ENCODE measurements at places on chromosomes 4 and X. TPM values are rescaled to one million over a fixed set of nuclear protein-coding genes. Genes with fewer than 3 reads are reported as not detected.

LDB2 gene
- total RNA-seq, result 7.4 TPM

HSD17B11 gene
- 18.9 TPM for total RNA-seq

BANK1 gene
- total RNA-seq, result 0.27 TPM

UPF3B gene
- total RNA-seq, result 5.5 TPM

CCDC160 gene
- total RNA-seq, result 10.2 TPM

GCNA gene
- total RNA-seq, result 1.6 TPM

SLC6A14 gene
- total RNA-seq, result not detected

STK32B gene
- total RNA-seq, result not detected

TCEAL3 gene
- total RNA-seq, result 11.8 TPM

CEP135 gene
- 5.5 TPM for total RNA-seq

NUP62CL gene
- 9.1 TPM for total RNA-seq

- H3K36me3 ChIP-seq, result no peaks in the 10 kb centered on the region
- H3K4me1 ChIP-seq, result no peaks in the 10 kb centered on the region
- H3K27ac ChIP-seq, result no peak overlapping the region
Observed at GRCh38 chr4:80386281-80386886, 50.9 kb downstream of the CFAP299 start.

- no peak overlapping the region for H3K27ac ChIP-seq
- H3K4me1 ChIP-seq, result peaks cover 6% of the 10 kb centered on the region
- H3K36me3 ChIP-seq, result no peaks in the 10 kb centered on the region
- peaks cover 12% of the 10 kb centered on the region for H3K27me3 ChIP-seq
- H3K4me3 ChIP-seq, result peak overlapping the region; percentile 52
Observed at GRCh38 chrX:33725535-33726210, 406.4 kb downstream of the FAM47A start.

DNA sequence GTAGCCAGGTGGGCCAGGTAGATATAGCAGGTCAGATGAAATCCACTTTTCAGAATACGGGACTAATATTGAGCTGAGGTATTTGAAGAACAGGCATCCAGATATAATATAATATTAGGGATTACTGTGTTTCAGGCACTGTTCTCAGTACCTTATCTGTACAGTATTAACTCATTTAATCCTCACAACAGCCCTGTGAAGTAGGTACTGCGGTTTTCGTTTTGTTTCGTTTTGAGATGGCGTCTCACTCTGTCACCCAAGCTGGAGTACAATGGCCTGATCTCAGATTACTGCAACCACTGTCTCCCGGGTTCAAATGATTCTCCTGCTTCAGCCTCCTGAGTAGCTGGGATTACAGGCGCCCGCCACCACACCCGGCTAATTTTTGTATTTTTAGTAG, 129.6 kb downstream of the IL1RAPL2 start:
- DNase-seq, result no peak
- no peaks in the 10 kb centered on the region for H3K4me1 ChIP-seq
- H3K27me3 ChIP-seq, result peaks cover 4% of the 10 kb centered on the region

DNA sequence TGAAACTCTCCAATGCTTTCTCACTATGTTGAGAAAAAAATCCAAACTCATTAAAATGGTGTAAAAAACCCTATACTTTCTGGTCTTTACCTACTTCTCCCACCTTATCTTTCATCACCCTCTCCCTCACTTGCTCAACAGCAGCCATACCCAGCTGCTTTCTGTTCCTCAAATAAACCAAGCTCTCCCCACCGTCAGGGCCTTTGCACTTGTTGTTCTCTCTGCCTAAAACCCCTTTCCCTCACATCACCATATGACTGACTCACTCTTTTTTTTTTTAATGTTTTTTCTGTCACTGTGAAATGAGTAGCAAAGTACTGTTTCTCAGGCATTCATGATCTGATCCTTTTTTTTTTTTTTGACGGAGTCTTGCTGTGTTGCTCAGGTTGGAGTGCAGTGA, 122.3 kb upstream of the TMEM164 start:
- no peaks in the 10 kb centered on the region for H3K4me1 ChIP-seq
- H3K27ac ChIP-seq, result no peak overlapping the region
- DNase-seq, result no peak
- no peaks in the 10 kb centered on the region for H3K27me3 ChIP-seq
- no peak overlapping the region for H3K4me3 ChIP-seq

DNA sequence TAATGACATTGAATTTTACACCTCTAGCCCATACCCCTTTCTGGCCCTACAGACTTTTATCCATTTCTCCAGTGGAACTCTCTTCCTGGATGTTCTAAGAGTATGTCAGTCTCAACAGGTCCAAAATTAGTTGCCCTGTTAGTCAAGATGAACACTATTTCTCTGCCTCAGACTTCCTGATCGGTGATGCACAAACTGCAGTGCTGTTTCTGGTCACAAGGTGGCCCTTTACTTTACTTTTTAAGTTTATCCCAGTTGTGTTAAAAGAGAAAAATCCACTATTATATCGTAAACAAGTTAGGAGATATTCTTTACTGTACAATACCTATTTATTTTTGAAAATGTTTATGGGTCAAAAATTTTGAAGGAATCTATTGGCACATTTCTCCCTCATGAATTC, 13.1 kb downstream of the TCEAL7 start:
- H3K4me3 ChIP-seq, result no peak overlapping the region
- H3K4me1 ChIP-seq, result no peaks in the 10 kb centered on the region
- DNase-seq, result peak; percentile 69
- H3K27me3 ChIP-seq, result no peaks in the 10 kb centered on the region
- H3K27ac ChIP-seq, result no peak overlapping the region
- no peaks in the 10 kb centered on the region for H3K36me3 ChIP-seq

- DNase-seq, result no peak
- no peaks in the 10 kb centered on the region for H3K36me3 ChIP-seq
- H3K4me3 ChIP-seq, result no peak overlapping the region
- H3K27me3 ChIP-seq, result no peaks in the 10 kb centered on the region
Observed at GRCh38 chrX:64782923-64783322, 193.3 kb downstream of the ZC4H2 start.

GRCh38 chrX:24498181-24498580, 33.1 kb downstream of the PDK3 start:
- no peaks in the 10 kb centered on the region for H3K4me1 ChIP-seq
- peak; percentile 30 for DNase-seq
- H3K27ac ChIP-seq, result no peak overlapping the region
- no peak overlapping the region for H3K4me3 ChIP-seq

GRCh38 chr4:113811359-113811758, 49.8 kb upstream of the CAMK2D start:
- no peak overlapping the region for H3K27ac ChIP-seq
- DNase-seq, result no peak
- no peaks in the 10 kb centered on the region for H3K36me3 ChIP-seq
- no peaks in the 10 kb centered on the region for H3K4me1 ChIP-seq

GRCh38 chr4:15117270-15117946, 115.1 kb downstream of the CPEB2 start:
- no peak overlapping the region for H3K4me3 ChIP-seq
- H3K27ac ChIP-seq, result no peak overlapping the region
- H3K36me3 ChIP-seq, result no peaks in the 10 kb centered on the region
- H3K27me3 ChIP-seq, result no peaks in the 10 kb centered on the region
- H3K4me1 ChIP-seq, result no peaks in the 10 kb centered on the region
- no peak for DNase-seq

- no peak for DNase-seq
- H3K27ac ChIP-seq, result no peak overlapping the region
- H3K27me3 ChIP-seq, result no peaks in the 10 kb centered on the region
- H3K36me3 ChIP-seq, result peaks cover 3% of the 10 kb centered on the region
- no peak overlapping the region for H3K4me3 ChIP-seq
Observed at GRCh38 chr4:3196670-3197359, 52.1 kb upstream of the MSANTD1 start.

GRCh38 chrX:150548684-150549083, 19.7 kb upstream of the MTM1 start:
- no peaks in the 10 kb centered on the region for H3K4me1 ChIP-seq
- DNase-seq, result no peak
- no peak overlapping the region for H3K4me3 ChIP-seq
- no peaks in the 10 kb centered on the region for H3K27me3 ChIP-seq

DNA sequence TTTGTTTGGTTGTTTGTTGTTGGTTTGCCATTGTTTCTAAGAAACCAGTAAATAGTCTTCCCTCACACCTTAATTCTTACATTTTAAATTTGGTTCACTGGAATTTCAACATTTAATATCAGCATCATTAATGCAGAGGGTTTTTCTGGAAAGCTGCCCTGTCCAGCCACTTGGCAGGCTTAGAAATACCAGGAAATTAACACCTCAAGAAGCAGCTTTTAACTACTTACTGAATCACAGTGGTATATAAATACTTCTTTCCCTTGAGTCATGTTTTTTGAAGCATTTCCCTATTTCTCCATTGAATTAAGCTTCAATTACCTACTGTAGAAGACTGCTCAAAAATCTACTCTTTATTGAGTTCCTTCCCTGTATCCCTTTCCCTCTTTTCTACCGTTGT, 1221.1 kb upstream of the ADGRL3 start:
- H3K36me3 ChIP-seq, result no peaks in the 10 kb centered on the region
- no peak overlapping the region for H3K4me3 ChIP-seq
- H3K27ac ChIP-seq, result no peak overlapping the region
- no peak for DNase-seq
- H3K4me1 ChIP-seq, result no peaks in the 10 kb centered on the region

- no peak overlapping the region for H3K4me3 ChIP-seq
- H3K36me3 ChIP-seq, result no peaks in the 10 kb centered on the region
- H3K27me3 ChIP-seq, result no peaks in the 10 kb centered on the region
- no peak overlapping the region for H3K27ac ChIP-seq
- DNase-seq, result no peak
Observed at GRCh38 chr4:13328591-13328990, 155.5 kb downstream of the RAB28 start.

- H3K4me1 ChIP-seq, result peaks cover 8% of the 10 kb centered on the region
- no peaks in the 10 kb centered on the region for H3K27me3 ChIP-seq
- no peaks in the 10 kb centered on the region for H3K36me3 ChIP-seq
- DNase-seq, result no peak
Observed at GRCh38 chr4:90186229-90186628, 59.0 kb downstream of the CCSER1 start.

GRCh38 chr4:76622126-76622525, 187.1 kb downstream of the SHROOM3 start:
- DNase-seq, result no peak
- no peak overlapping the region for H3K4me3 ChIP-seq
- H3K27ac ChIP-seq, result no peak overlapping the region
- H3K27me3 ChIP-seq, result peaks cover 46% of the 10 kb centered on the region

GRCh38 chr4:183362916-183363542, 40.8 kb upstream of the CLDN24 start:
- no peaks in the 10 kb centered on the region for H3K27me3 ChIP-seq
- H3K27ac ChIP-seq, result no peak overlapping the region
- H3K4me1 ChIP-seq, result no peaks in the 10 kb centered on the region
- H3K36me3 ChIP-seq, result no peaks in the 10 kb centered on the region
- H3K4me3 ChIP-seq, result no peak overlapping the region

GRCh38 chr4:149238097-149238496, 577.5 kb downstream of the IQCM start:
- no peak overlapping the region for H3K4me3 ChIP-seq
- no peak overlapping the region for H3K27ac ChIP-seq
- H3K36me3 ChIP-seq, result no peaks in the 10 kb centered on the region
- no peak for DNase-seq

DNA sequence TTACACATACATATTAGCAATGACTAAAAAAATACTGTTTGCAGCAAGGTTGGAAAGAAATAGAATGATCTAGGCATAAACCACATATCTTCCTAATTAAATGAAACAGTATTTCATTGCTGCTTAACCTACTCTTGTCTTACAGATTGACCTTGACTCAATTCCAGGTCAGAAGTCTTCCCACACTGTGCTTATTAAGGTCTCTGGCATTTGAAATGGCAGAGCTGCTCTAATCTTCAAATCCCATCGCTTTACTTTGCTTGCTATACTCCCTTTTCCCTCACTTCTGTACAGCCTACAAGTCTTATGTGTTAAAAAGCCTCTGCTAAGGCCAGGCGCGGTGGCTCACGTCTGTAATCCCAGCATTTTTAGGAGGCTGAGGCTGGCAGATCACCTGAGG, 424.5 kb downstream of the RPA4 start:
- H3K36me3 ChIP-seq, result no peaks in the 10 kb centered on the region
- H3K4me3 ChIP-seq, result no peak overlapping the region
- no peak overlapping the region for H3K27ac ChIP-seq
- H3K27me3 ChIP-seq, result no peaks in the 10 kb centered on the region
- peak; percentile 3 for DNase-seq

- peaks cover 5% of the 10 kb centered on the region for H3K36me3 ChIP-seq
- peaks cover under 1% of the 10 kb centered on the region for H3K4me1 ChIP-seq
- H3K27me3 ChIP-seq, result no peaks in the 10 kb centered on the region
Observed at GRCh38 chr4:99887837-99888236, 6.4 kb downstream of the LAMTOR3 start.

GRCh38 chr4:40316333-40316781, 18.8 kb upstream of the CHRNA9 start:
- H3K27ac ChIP-seq, result no peak overlapping the region
- DNase-seq, result no peak
- no peaks in the 10 kb centered on the region for H3K36me3 ChIP-seq
- H3K4me3 ChIP-seq, result no peak overlapping the region
- H3K4me1 ChIP-seq, result no peaks in the 10 kb centered on the region

DNA sequence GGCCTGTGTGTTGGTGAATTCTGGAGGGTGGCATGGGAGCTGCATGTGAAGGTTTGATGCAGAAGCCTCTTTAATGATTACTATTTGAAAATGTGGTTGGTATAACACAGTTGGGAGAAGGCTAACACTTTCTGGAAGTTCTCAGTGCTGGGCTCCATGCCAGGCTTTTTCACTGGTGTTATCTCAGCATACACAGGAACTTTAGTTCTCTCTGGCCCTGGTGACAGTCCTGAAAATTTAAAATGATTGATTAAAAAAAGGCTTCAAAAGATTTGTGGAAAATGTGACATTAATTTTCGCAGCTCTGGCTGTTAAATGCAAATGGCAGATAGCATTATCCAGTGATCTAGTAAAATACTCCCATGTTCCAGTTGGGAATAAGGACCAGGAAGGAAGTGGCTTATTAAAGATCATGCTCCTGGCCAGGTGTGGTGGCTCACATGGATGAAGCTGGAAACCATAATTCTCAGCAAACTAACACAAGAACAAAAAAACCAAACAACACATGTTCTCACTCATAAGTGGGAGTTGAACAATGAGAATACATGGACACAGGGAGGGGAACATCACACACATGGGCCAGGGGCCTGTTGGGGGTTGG, 36.6 kb downstream of the DIPK2B start:
- no peaks in the 10 kb centered on the region for H3K4me1 ChIP-seq
- no peak overlapping the region for H3K27ac ChIP-seq
- H3K4me3 ChIP-seq, result no peak overlapping the region
- no peaks in the 10 kb centered on the region for H3K36me3 ChIP-seq

- no peak overlapping the region for H3K27ac ChIP-seq
- no peak overlapping the region for H3K4me3 ChIP-seq
- peak; percentile 41 for DNase-seq
- H3K36me3 ChIP-seq, result no peaks in the 10 kb centered on the region
- no peaks in the 10 kb centered on the region for H3K27me3 ChIP-seq
Observed at GRCh38 chr4:123244137-123244536, 152.5 kb upstream of the SPRY1 start.

DNA sequence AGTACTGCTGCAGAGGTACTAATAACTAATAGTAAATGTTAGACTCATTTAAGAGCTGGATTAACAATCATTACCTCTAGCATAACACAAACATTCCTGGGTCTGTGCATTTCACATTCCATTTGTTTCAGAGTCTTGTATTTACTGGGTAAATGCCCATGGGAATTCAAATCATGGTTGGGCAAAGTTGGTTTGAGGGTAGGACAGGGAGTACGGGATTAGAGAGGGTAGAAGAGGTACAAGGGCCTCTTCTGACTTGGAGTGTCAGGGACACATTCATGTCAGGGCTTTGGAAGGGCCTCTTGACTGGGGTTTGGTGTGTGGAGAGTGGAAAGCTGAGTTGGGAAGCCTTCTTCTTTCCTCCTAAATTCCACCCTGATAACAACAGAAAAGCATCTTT, 65.9 kb downstream of the WWC2 start:
- H3K27ac ChIP-seq, result peak overlapping the region; percentile 68
- H3K36me3 ChIP-seq, result no peaks in the 10 kb centered on the region
- no peak overlapping the region for H3K4me3 ChIP-seq
- H3K27me3 ChIP-seq, result no peaks in the 10 kb centered on the region
- DNase-seq, result no peak

Measured in cardiac muscle cell (in vitro differentiated cells and primary cell).